ENCODE measurements at places on chromosomes 12 and 14.

DNA sequence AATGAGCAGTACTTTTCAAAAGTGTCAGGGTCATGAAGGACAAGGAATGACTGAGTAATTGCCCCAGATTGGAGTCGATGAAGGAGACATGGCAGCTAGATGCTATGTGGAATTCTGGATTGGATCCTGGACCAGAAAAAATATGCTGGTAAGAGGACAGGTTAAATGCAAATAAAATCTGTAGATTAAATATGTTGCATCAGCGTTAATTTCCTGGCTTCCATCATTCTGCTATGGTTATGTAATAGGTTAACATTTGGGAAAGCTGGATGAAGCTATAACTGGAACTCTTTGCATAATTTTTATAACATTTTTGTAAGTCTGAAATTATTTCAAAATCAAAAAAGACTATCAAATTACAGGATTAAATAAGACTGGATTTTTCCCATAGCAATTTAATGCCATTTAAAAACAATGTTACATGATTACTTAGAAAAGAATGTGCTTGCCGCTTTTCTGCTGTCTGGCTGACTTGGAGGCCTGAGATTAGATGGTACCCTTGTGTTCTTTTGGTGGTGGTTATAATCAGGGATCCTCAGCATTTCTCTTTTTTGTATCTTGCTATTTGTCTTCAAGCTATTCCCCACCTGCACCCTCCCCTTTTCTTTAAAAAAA, 65.1 kb downstream of the FBXW8 start:
- no peak for DNase-seq

DNA sequence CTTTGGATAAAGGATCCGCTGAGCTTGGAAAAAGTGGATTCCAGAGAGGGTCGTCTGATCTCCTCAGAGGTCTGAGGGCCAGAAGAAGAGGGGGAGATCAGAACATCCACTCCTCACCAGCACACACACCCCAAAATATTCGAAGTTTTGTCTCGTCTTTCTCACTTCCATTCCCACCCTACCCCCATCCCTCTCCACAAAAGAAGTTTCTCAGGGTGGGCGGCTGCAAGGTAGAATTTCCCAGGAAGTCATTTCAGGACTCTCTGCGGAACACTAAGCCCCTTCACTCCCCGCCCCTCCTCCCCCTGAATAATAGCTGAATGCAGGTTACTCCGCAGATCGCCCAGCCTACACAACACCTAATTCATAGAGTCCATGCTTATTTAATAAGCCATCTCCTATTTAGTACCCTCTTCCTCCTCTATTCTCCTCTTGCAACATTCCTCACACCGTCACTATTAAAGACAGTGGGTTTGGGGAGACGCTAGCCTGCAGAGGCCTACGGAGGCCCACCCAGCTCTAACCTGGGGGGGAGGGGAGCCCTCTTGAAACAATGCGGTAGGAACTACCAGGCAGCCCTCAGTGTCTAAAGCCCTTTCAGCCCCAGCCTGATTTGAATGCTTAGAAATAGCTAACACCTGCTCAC, 649 bp upstream of the SALL2 start:
- DNase-seq, result no peak

DNA sequence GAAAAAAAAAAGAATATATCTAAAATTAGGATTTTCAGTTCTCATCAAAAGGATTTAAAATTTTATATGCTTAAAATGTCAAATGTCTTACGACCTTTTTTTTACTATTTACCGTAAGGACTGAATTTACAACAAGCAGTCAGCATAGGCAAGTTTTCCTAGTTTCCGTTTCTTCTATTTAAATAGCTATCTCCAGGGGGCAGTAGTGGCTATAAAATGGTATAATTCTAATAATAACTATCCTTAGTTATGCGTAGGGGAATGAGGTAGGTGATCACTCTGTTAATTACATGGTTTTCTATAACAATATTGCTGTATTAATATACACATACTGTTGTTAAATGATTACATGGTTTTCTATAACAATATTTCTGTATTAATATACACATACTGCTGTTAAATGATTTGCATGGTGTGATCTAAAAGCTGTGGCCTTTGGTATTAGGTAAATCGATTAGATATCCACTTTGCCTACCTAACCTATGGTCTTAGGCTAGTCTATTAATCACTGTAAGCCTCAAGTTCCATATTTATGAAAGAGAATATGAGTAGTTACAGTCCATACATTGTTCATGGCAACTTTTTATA, 217.7 kb upstream of the PDZRN4 start:
- DNase-seq, result no peak

DNA sequence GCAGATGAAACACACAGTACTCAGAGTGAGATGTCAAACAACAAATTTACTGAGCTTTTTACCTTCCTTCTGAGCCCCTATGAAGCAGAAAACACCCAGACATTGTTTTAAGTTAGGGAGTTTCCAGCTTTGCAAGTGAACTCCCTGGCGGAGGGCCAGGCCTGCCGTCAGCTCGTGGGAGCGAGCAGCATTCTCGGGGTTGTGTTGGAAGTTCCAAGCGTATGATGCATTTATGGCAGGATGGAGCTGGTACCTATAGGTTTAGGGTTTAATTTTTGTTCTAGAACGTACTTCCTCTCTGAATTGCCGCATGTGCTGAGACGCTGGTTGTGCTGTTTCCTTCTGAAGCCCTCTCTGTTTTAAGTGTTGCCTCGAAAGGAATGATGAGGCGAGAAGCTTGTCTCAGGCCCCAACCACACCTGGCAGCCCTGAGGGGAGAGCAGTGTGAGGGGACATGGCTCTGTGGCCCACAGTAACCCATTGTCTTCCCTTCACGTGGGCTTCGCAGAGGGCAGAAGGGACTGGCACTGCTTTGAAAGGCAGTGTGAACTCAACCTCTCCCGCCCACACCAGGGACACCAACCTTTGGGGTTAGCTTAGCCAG, 76.6 kb downstream of the SSPN start:
- DNase-seq, result peak; percentile 69

DNA sequence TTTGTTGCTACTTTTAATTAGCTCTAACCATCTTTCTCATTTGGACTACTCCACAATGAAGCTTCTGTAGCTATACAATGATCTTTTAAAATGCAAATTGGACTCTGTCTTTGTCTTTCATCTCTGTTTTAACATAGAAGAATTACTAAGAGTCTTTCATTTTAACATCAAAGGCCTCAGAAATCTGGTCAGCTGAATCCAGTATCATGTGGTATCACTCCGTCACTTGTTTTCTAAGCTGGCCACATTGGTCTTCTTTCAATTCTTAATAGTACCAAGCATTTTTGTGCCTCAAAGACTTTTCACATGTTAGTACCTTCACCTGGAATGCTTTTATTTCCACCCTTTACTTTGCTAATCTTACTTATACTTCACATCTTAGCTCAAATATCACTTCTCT, 95.5 kb upstream of the SLC16A7 start:
- no peak for DNase-seq

- peak; percentile 35 for DNase-seq
Measured at GRCh38 chr12:127108360-127109215, 1158.4 kb upstream of the TMEM132C start.

DNA sequence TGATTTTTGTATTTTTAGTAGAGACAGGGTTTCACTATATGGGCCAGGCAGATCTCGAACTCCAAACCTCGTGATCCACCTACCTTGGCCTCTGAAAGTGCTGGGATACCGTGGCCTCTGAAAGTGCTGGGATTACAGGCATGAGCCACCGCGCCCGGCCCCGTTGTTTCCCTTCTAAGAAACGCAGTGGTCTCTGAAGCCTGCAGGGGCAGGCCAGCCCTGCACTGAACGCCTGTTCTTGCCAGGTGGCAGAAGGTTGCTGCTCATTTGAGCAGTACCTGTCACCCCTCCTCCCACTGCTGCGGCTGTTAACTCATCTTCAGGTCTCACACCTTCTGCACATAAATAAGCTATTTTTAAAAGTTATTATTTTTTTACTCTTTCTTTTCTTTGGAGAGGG, 24.3 kb downstream of the GPRC5A start:
- no peak for DNase-seq

DNA sequence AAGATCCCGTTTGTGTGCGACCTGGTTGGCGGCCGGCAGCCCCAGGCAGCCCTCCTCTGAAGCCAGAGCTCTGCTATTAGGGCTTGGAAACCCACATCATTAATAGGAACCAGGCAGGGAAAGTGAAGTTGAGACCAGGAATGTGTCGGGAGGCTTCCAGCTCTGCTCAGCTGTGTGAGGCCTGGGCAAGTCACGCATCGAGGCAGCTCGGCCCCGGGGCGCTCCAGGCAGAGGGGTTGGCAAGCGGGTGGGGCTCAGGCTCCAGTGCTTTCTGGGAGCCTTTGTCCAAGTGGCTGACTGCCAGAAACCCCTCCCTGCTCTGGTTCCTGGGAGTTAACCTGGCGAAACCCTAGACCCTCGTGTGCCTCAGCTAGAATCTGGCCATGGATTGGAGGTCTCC, 1151.7 kb downstream of the VRK1 start:
- no peak for DNase-seq

GRCh38 chr14:64478634-64479250, 13.4 kb downstream of the AKAP5 start:
- DNase-seq, result no peak

- DNase-seq, result no peak
Measured at GRCh38 chr12:111084158-111084557, 163.8 kb upstream of the MYL2 start.

- no peak for DNase-seq
Measured at GRCh38 chr12:77328326-77328725, 263.0 kb upstream of the E2F7 start.

DNA sequence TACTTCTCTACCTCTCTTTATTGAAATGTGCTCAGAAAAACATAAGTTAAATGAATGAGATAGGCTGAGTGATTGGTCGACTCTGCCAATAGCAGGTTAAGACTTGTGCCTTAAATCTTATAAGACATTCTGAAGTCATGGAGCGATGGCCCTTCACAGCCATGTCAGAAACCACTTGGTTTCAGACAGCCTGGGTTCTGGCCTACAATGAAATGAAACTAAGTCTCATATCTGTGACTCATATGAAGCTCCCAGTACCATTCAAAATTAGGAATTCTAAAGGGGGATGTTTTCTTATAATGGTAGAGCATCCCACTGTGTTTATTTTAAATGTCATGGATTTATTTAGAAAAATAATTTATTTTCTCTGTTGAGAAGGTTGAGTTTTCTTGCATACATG, 42.6 kb downstream of the PLXNC1 start:
- no peak for DNase-seq

GRCh38 chr14:52514046-52514811, 38.1 kb downstream of the TXNDC16 start:
- DNase-seq, result no peak

GRCh38 chr12:49000346-49000745, 1.2 kb upstream of the DDN start:
- DNase-seq, result no peak

DNA sequence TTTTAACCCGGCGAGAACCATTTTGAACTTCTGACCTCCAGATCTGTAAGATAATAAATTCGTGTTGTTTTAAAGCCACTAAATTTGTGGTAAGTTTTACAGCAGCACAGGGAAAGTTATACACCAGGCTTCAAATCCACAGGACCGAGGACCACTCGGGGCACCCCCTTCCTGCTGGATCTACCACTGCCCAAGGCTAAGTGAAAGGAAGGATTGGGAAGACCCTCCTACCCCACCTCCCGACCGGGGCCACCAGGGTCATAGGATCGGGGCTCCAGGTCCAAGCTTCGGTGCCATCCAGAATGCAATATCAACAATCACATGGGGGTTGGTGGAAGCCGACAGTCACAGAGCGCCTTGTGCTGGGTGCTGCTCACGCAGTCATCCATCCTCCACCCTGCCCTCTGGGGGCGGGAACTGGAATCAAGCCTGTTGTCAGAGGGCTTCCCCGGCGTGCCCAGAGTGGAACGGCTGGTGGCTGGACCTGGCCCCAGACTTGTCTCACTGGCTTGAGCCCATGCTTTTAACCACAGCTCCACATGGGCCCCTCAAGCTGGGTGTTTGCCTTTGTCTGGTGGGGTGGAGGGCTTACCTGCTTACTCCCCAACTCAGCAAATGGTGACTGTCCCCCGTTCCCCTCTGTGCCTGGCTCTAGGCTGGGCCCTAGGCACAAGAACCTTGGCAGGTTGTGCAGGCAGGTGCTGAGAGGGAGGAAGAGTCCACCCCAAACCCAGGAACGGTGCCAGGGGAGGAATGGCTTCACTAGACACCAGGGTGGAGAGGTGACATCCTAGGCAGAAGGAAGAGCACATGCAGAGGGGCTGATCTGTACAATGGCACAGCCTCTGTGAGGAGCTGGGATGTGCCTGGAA, 180.3 kb upstream of the RTL1 start:
- DNase-seq, result no peak

- no peak for DNase-seq
Measured at GRCh38 chr12:12171991-12172511, 94.8 kb downstream of the LRP6 start.

DNA sequence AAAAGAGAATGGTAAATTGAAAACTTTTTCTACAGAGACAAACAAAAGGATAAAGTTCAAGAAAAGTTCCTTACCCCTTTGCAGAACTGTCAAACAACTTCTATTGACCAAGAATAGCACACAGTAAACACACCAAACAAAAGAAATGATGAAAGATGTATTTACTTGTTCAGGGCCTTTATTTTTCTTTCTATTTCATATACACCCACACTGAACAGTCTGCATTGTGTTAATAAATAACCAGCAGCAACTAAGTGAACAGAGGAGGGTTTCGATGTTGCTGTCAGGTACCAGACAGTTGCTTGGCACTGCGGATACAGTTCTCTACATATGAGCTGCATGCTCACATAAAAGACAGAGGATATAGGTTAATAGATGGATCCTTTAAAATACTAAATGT, 122.1 kb downstream of the SOX5 start:
- no peak for DNase-seq

GRCh38 chr14:79186523-79186922, 1016.4 kb downstream of the NRXN3 start:
- DNase-seq, result no peak

DNA sequence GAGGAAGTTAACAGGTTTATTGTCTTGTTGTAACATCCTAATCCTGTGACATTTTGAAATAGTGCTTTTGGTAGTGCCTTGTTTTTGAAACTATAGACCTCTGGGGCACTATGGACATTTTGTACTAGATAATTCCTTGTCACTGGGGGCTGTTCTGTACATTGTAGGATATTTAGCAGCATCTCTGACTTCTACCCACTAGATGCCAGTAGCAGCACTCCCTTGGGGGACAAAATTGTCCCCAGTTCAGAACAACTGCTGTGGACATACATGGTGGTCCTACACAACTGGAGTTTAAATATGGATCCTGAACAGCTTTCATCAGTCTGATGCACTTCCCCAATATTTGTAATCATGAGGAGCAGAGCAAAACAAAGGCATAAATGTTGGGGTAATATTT, 264.7 kb downstream of the RAD51B start:
- no peak for DNase-seq

- no peak for DNase-seq
Measured at GRCh38 chr14:44979740-44980356, 17.9 kb downstream of the TOGARAM1 start.
